ENCODE measurements at places on chromosomes 3 and 15.

- no peak for DNase-seq
Observed at GRCh38 chr15:101617390-101617965, 34.7 kb downstream of the TM2D3 start.

DNA sequence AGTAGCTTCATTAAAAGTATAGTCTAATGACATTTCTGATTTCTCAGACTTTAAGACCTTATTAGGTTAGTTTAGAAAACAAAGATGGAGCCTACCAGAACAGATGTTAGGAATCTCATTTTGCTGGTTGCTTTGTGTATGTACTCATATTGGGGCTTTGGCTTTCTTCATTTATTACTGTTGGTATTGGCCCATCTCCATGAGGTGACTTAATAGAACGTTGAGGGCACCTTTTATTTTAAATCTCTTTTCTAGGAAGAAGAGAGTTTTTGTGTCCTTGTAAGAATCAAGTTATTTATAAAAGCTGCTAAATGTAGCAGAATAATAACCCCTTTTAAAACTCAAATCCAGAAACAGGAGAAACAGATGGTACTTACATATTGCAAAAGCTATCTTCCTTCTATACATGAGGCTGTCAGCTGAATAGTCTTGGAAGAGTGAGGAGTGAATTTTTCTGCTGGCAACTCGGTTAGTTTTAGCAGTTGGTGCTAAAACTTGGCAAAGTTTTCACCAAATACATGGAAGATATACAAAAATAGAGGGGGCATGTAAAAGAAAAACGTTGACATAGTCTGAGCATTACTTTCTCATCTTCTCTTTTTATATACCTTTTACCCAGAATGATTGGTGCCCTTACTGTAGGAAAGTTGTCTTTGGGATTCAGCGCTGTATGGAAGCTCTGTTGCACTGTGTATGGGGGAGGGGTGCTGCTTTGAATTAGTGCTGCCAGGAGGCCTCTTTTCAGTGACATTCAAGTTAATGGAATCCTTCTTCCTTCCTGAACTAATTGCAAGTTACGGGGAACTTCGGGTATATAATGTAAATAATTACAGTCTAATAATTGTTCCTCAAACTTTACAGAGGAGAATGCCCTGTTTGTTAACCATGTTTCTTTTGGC, 35.8 kb downstream of the CTNNB1 start:
- no peak for DNase-seq

DNA sequence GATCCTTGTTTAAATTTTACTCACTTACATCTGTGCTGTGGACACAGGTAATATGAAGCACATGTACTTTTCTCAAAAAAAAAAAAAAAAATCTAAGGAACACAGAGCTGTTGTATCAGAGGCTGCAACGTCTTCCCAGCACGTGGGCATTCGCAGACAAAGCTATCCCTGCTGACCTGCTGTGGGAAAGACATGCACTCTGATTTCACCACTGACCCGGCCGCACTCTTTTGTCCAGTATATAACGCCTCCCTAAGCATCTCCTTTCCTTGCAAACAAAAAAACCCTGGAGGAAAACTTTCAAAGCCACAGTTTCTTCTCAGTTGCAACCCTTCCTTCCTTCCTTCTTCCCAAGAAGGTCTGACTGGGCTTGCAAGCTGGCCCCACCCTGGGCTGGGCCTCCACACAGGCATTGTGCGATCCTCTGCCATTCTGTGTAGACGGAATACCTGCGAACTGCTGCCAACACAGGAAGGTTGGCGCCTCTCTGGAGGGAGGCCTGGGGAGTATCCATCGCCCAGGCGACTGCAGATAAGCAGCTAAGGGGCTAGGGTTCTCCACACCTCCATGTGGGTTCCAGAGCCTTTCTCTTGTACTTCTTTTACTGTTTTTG, 50.8 kb downstream of the SLC12A8 start:
- DNase-seq: no peak

DNA sequence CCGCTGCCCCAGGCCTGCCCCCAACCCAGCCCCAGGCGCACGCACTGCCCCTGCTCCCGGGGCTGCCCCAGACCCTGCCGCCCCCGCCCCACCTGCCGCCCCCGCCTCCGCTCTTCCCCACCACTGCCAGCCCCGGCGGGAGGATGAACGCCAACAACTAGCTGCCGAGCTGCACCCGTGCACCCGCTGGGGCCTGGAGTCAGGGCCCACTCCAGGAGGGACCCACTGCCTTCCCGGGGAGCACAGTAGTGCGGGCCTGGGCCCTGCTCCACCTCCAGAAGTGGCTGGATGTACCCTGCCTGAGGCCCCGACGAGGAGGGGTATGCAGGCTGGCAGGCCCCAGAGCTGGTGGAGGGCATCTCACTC, 10.9 kb downstream of the ZBTB47 start:
- no peak for DNase-seq

DNA sequence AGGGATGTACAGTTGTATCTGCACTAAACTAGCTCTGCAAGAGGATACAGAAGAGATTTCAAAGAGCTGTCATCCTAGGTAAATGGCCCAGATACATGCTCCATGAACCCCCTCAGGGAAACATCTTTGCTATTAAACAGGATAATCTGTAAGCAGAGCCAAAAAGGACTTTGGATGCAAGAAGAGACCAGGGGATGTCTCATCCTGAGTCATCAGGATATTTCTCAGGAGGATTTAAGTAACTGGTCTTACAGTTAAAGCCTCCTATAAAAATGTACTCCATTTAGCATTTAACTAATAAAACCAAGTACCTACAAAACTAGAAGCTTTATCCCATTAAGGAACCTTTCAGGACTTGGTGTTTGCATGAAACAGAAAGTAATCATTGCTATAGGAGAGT, 48.2 kb upstream of the PHLDB2 start:
- DNase-seq: no peak

DNA sequence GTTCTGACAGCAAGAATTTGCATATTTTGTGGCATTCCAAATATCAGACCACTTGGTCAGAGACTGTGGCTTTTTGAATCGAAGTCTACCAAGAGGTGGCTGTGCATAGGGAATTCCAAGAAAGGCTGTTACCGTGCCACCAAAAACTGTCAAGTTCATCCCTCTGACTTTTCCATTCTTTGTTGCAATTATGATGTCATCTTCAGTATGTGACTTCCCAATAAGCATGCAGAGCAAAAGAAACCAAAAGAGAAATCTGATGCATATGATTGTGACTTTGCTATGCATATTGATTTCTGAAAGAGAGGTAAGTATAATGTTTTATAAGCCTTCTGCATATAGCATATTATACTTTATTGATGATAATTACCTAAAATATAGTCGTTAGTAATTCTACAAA, 6.5 kb downstream of the BCHE start:
- no peak for DNase-seq

DNA sequence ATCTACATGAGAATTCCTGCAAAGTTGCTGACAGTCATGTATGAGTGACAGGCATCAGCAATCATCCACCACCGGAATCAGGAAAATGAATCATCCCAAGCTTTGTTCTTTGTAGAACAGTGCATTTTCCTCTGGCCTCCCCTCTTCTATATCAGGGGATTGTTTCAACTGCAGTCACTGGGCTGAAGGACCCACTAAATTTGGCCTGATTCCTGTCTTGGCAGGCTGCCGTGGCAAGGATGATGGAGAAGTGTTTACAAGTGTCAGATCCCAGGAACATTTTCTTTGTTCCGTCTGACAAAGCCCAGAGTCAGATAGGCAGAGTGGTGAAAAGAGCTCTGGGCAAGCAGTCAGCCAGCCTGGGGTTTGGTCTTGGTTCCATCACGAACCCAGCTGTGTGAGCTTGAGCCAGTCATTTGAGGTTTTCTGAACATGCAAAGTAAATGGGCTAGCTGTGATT, 175.1 kb upstream of the TSC22D2 start:
- no peak for DNase-seq

- no peak for DNase-seq
Observed at GRCh38 chr3:107987036-107987939, 103.5 kb downstream of the CD47 start.

- DNase-seq: no peak
Observed at GRCh38 chr3:42846685-42847522, 28.8 kb downstream of the CYP8B1 start.

GRCh38 chr3:45104715-45105711, 41.2 kb downstream of the CDCP1 start:
- no peak for DNase-seq

GRCh38 chr3:32336113-32336498, 55.5 kb upstream of the CMTM7 start:
- no peak for DNase-seq

- no peak for DNase-seq
Observed at GRCh38 chr3:45773714-45774449, 22.5 kb downstream of the SLC6A20 start.

DNA sequence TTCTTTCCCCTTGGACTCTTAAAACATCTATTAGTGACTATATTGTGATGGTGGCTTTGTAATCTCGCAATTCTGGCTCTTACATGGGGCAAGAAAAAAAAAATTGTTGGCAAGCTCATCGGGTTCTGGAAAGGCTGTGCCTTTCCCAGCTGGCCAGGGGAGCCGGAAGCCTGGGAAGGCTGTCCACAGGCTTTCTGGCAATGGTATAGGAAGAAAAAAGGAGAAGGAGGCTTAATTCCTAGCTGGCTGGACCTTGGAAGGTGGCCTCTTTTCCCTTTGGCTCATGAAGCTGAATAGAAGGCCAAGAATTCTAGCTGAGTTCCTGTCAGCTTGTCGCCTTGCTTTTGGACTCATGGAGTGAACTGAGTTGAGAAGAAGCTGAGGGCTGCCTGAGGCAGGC, 243.5 kb upstream of the SEMA6D start:
- no peak for DNase-seq

- no peak for DNase-seq
Observed at GRCh38 chr15:80721476-80721875, 26.4 kb downstream of the ABHD17C start.

DNA sequence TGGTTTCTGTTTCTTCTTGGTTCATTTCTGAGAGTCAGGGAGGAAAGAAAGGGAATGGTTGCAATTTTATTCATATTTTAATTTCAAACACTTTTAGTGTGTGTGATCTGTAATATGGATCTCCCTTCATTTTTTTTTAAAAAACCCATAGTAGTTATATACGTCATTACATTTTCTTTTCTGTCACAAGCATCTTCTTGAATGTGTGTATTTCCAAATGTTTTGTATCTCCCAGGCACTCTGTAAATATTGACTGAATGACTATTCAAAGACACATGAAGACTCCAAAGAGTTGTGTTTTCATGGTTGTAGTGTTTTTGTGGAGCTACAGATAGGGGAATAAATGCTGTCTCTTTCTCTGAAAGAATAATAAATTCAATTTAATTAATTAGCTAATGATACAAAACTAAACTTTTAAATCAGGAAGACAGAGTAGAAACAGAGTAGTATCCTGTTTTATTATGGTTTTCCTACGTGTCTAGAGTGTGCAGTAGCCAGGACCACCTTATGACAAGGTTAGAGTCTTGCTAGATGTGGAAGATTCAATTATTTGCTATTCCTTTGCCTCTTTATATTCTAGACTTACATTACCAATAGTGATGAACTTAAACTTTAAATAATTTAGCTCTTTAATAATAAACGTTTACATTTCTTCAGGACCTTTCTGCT, 35.5 kb downstream of the NECTIN3 start:
- no peak for DNase-seq

GRCh38 chr3:64392001-64392400, 166.7 kb upstream of the PRICKLE2 start:
- no peak for DNase-seq

- no peak for DNase-seq
Observed at GRCh38 chr3:166900866-166901577, 479.1 kb downstream of the ZBBX start.

DNA sequence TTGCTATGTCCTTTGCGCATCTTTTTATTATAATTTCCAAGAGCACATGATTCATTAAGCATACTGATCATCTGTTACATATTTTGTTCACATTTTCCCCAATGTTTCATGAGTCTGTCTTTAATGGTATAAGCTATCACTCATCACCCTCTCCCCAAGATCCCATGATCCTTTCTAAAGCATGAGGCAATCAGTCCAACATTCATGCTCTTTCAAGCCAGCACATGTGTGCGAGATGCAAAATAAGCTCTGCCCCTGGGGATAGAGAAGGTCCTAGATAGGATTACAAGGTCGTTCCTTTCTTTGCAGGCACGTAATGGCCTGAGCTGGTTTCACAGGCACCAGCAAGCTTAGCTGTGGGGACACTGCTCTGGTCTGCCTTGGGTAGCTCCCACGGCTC, 32.2 kb upstream of the B3GNT5 start:
- no peak for DNase-seq

DNA sequence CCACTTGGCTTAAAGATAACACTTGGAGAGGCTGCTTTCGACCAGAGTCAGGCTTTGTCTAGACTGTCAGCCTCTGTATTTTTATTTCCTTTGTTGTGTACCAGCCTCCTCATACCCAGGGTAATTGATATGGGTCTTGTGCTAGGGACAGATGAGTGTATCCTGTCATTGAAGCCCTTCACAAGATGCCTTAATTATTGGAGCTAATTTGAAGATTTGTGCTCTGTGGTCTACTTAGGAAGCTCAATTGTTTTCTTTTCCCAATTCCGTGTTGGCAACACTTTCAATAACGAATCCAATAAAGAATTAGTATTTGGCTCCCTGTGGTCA, 60.5 kb upstream of the DPH6 start:
- DNase-seq: no peak

DNA sequence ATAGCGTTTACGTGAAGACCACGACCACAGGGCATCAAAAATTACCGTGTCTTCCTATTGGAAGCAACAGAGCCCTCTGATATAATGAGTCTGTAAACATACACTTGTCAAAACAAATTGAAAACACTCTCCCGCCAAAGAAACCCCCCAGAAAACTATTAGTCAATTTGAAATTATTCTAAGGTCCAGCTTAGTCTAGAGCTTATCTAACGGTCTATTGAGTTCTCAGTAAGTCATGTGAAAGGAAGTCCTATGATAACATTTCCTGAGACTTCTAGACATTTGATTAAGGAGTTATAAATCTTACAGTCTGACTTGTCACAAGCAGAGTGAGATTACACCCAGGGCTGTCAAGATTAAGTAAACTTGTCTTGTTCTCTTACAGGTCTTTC, 356.3 kb downstream of the FOXP1 start:
- DNase-seq: no peak

DNA sequence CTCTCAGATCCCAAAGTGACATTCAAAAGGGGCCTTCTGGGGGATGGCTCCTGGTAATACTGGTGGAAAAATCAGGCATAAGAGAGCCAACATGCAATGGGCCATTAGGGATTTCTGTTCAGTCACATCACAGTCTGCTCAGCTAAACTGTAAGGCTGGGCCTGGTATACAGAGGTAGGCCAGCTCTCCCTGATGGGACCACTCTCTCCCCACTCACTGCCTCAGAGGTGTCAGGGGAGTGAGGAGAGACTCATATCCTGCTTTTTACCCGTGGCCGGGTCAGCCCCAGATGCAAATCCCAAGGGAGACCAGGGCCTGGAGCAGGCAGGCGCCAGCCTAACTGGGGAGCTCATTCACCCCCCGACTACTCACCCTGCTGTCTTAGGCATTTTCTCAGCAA, 48.1 kb upstream of the TPM1 start:
- no peak for DNase-seq

Measured in SHP77 treated with DMSO at 0.1 percent for 48 hours (cell line).